ENCODE measurements at places on chromosomes 16 and 17. TPM values are rescaled to one million over a fixed set of nuclear protein-coding genes. Genes with fewer than 3 reads are reported as not detected.

DNA sequence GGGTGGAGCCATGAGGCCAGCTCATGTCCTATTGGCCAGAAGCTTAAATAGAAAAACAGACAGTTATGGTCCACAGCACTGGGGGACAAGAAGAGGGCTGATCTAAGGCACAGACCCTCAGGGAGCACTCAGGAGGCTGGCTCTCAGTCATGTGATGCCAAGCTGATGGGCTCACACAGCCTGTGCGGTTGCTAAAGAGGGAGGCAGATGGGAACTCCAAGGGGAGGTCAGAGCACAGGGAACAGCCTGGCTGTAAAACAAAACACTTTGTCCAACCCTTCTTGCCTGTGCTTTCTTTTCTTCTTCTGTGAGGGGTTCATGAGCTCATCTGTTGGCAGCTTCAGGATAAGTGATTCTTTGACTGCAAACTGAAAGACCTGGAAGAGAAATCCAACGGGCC, 27.2 kb downstream of the CNTNAP1 start:
- no peak for DNase-seq

- DNase-seq: no peak
Measured at GRCh38 chr16:81708266-81709015, 70.7 kb upstream of the PLCG2 start.

Gene CCL17
- not detected for total RNA-seq

GRCh38 chr17:30222251-30222650, 13.2 kb downstream of the SLC6A4 start:
- no peak for DNase-seq

DNA sequence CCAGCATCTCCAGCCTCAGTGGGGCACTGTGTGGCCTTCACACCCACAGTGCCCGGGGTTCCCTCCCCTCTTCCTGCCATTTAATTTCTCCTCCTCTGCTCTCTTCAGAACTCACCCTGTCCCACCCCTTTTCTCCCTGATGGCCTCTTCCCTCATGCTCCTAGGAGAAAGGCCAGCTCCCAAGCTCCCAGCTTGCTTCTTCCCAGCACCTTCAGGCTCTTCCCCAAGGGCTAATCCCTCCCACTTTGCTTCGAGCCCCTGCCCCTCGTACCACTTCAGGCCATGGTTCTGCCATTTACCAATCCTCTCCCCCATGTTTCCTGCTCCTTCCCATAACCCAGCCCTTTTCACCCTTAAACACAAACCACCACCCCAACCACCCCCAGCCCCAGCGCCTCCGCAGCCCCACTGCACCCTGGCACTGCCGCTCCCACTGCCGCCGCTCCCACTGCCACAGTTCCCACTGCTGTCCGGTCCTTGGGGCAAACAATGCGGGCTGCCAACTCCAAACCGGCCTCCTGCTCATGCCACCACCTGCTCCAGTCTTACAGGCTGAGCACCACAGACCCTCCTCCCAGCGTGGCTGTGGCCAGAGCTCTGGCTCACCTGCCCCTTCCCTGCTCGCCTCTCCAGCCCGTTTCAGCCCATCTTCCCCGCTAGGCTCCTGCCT, 28.6 kb downstream of the ADAM11 start:
- no peak for DNase-seq

Gene TMIGD1
- not detected for total RNA-seq

- peak; percentile 86 for DNase-seq
Measured at GRCh38 chr17:41695954-41696757, 7.5 kb downstream of the EIF1 start.

Gene PPY
- not detected for total RNA-seq

Gene CMIP
- 49.8 TPM for total RNA-seq

Gene SULT1A4
- 3.9 TPM for total RNA-seq

GRCh38 chr16:70714581-70715054, 28.8 kb upstream of the MTSS2 start:
- DNase-seq: no peak

DNA sequence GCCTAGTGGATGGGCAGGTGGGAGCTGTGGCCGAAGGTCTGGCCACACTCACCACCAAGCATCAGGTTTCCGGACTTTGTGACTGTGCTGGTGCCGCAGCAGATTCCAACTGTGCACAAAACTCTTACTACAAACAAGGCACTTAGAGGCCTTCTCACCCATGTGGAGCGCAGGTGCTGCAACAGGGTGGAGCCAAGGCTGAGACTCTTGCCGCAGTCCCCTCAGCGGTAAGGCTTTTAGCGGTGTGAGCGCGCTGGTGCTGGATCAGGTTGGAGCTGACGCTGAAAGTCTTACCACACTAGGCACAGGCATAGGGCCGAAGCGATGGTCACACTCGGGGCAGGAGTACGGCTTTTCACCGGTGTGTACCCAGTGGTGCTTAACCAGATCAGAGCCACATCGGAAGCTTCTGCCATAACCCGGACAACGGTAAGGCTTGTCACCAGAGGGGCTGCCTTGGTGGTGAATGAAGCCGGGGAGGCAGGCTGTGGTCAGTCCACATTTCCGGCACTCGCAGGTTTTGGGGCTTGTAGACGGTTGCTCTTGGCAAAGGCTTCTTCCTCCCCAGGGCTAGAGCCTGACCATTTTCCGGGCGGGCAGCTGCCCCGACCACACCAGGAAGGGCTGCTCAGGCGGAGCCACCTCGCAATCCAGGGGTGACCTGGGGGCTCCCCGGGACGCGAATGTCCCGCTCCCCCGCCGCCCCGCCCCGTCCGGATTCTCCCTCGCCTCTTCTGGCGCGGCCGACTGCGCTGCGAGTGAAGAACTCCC, 1.0 kb upstream of the ARMC5 start:
- peak; percentile 71 for DNase-seq

DNA sequence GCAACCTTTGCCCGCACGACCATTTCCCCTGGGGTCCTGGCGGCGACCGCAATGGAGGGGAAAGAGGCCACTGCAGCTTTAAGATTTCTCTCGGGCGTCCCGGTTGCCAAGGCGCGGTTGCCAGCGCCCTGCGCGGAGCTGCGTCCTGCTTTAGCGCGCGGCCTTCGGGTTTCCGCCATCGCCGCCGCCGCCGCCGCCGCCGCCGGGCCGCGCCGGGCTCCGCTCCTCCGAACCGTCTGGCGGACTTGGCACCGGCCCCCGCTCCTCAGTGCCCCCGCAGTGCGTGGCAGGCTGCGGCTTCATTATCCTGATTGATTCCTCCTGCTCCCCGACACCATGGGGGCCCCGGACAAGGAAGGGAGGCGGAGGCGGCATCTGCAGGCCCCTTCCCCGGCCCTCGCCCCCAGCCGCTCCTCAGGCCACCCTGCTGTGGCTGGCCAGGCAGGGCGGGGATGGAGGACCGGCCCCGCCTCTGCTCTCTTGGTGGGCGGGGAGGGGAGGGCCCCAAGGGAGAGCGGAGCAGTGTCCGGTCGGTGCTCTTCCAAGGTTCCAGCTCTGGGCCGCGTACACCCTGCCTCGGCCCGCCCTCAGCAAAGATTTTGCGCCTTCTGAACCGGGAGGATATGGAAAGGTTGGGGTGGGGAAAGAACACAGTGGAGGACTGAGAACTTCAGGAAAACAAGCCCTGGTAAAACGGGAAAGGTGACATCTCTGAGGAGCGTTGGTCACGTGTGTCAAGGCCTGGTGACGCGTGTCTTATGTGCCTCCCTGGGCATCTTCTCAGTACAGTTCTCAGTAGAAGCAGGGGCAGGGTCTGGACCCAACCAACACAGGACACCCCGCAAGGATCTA, 34.0 kb downstream of the NEUROD2 start:
- DNase-seq: peak; percentile 87

- no peak for DNase-seq
Measured at GRCh38 chr16:11181899-11182279, 74.1 kb downstream of the SOCS1 start.

DNA sequence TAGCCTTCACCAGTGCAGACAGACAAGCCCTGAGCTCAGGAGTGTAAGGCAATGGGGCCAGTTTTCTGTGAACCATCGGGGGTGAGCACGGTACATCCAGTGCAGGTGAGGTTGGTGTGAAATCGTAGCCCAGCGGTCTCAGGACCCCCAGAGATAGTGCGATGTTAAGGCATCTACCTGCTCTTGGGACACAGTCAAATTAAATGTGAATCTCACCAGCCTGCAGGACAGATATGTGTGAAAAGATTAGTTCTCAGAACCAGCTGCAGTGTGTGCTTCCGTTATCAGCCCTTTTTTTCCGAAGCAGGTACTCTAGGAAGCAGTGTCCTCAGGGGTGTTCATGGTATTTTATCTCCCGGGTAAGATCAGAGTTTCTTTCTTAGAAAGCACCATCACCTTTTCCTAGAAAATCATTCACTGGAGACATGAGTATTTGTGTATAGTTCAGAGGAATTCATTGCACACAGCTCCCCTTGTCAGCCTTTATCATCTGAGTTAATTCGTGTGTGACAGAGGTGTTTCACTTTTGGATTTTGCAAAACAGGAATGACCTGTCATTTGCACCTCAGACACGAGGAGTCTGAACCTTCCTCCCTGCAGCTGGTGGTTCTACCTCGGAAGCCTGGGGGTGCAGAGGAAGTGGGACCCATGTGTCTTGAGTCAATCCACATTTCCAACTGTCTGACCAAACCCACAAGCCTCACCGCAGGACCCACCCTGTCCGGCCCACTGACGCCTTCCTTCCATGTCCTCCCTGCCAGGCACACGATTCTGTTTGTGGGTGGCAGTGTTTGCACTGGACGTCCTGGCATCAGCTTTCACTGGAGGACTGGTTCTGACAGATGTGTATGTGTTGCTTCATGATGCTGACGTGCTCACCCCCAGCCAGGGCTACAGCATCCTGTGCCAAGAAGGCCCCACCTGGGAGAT, 107.8 kb downstream of the CLEC16A start:
- no peak for DNase-seq

- no peak for DNase-seq
Measured at GRCh38 chr16:53482123-53482522, 20.9 kb downstream of the AKTIP start.

- DNase-seq: peak; percentile 57
Measured at GRCh38 chr16:52515068-52515671, 31.8 kb downstream of the TOX3 start.

DNA sequence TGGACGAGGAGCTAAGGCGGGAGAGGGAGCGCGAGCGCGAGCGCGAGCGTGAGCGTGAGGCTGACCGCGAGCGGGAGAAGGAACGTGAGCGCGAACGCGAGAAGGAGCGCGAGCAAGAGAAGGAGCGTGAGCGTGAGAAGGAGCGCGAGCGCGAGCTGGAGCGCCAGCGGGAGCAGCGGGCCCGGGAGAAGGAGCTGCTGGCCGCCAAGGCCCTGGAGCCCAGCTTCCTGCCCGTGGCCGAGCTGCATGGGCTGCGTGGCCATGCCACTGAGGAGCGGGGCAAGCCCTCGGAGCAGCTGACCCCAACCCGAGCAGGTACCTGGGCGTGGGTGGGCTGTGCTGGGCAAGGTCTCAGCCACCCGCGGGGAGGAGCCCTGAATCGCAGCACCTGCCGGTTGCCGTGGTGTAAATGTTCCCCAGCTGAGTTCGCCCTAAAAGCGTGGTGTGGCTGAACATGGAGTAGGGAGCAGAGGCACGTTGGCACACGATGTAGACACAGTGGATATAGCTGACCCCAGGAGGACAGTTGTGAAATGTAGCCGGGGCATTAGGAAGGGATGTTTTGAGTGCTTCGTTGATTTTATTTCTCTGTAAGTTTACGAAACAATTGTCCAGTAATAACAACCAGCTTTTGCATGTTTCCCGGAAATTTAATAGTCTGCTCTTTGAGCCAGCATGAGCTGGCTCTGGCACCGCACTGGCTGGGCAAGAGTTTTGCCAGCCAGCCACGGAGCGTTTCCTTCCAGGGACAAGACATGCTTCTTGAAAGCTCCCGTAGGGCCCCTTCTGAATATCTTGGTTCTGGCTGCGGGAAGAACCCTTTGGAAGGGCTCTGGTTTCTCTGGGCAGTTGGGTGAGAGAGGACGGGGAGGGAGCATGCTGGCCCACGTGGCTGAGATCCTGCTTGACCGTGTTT, 32.1 kb downstream of the GINS2 start:
- DNase-seq: no peak

GRCh38 chr17:68437979-68438822, 19.1 kb downstream of the WIPI1 start:
- peak; percentile 35 for DNase-seq

- DNase-seq: no peak
Measured at GRCh38 chr17:75630071-75630917, 2.9 kb upstream of the SMIM5 start.

- no peak for DNase-seq
Measured at GRCh38 chr17:65261682-65262636, 124.8 kb downstream of the RGS9 start.

Gene TSR3
- total RNA-seq: 98.8 TPM

Gene ASB16
- total RNA-seq: not detected

DNA sequence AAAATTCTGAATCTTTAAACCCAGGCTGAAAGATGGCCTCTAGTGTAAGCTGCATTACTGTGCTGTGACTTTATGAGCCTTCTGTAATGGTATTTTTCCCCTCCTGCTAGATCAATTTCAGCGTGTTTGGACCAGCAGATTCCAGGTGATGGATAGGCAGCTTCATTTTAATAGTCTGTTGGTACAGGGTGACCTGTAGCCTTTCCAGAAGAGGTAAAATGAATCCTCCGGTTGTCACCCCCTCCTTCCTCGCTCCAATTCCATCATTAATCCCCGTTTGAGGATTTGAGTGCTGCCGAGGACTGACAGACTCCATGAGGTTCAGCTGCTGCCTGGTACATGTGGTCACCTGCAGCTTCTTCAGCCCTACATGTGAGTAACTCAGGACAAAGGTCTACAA, 48.9 kb downstream of the MYH3 start:
- no peak for DNase-seq

- no peak for DNase-seq
Measured at GRCh38 chr16:50278251-50278650, 11.9 kb downstream of the ADCY7 start.

DNA sequence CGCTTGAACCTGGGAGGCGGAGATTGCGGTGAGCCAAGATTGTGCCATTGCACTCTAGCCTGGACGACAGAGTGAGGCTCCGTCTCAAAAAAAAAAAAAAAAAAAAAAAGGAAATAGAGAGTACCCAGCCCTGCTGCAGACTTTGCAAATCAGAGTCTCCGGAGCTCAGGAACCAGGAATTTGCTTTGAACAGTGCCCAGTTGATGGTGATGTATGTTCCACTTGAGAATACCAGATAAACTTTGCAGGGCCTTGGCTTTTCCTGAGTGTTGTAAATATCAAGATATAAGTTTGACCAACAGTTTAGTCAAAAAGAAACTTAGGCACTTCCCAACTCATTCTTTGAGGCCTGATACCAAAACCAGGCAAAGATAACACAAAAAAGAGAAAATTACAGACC, 30.6 kb upstream of the MAP3K14 start:
- no peak for DNase-seq

DNA sequence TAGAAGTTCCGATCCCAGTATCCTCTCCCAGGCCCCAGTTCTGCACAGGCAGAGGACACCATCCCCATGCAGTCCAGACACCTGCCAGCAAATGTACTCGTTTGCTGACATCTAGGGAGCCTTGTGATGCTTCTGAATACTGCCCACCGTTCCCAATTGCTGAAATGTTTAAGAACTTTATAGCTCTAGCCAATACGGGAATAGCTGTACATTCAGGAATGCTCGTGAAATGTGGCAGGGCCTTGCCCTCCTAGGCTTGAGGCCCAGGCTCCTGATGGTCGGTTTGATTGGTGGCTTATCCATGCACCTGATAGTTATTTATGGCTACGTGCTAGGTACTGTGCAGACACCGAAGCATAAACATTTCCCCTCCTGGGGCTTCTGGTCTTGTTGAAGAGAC, 255.5 kb downstream of the PRKCA start:
- DNase-seq: no peak

GRCh38 chr16:875182-876040, 74.9 kb upstream of the GNG13 start:
- DNase-seq: no peak

Data from GM23338 (cell line).